ENCODE measurements at places on chromosomes 5 and 9.

GRCh38 chr5:135885031-135885430 is 10.6 kb downstream of the IL9 start:
- DNase-seq, result no peak

DNA sequence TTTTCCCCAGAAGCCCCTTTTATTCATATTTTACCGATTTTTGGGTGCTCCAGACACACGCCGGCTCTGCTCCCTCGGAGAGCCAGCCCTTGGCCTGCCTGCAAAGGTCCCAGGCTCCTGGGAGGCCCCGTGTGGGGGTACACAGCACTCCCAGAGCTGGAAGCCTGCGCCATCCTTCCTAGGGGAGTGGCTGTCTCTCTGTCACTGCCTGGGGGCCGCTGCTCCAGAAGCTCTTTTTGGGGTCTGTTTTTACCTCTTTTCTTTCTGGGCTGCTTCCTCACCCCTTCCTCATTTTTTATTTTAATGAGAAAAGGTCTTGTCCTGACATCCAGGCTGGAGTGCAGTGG is 119.1 kb upstream of the COL5A1 start:
- DNase-seq, result no peak

DNA sequence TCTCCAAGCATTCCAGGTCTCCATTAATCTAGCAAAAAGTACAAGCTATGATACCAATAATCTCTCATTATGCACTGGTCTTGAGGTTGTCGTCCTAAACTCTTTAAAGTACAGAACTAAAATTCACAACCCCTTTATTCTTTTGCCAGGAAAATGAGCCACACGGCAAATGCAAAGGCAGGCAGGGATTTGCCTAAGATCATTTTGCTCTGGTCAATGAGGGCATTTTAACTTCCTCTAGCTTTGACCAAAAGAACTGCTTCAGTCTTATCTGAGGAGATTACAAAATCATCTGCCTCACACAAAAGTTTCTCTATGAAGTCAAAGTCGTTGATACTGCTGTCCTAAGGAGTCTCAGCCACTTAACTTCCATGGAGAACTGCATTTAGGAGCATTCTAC is 51.8 kb downstream of the EPB41L4B start:
- DNase-seq, result no peak

GRCh38 chr5:168023191-168023590 is 268.3 kb upstream of the WWC1 start:
- no peak for DNase-seq

- DNase-seq, result no peak
Observed at GRCh38 chr9:10331157-10331556, 281.6 kb downstream of the PTPRD start.

DNA sequence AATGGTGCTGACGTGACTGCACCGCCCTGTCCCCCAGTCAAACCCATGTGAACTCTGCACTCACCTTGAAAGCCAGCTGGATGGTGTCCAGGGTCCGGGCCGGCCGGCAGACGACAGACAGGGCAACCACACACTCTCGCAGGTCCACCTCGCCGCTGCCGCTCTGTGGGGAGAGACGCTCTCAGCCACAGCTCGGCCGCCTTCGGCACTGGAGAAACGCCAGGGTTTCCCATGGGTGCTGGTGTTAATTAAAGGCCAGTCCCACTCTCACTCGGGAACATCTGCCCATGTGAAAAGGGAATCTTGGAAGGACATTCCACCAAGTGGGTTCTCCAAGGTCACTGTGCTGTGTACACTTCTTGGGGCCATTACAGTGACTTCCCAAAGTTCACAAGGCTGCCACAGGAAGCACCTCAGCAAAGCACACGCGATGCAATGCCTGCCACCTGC is 25.5 kb upstream of the SLC6A3 start:
- DNase-seq, result no peak

- DNase-seq, result no peak
Observed at GRCh38 chr5:55073211-55073610, 29.2 kb upstream of the GZMA start.

- peak; percentile 40 for DNase-seq
Observed at GRCh38 chr5:36875051-36875789, 1.3 kb upstream of the NIPBL start.

DNA sequence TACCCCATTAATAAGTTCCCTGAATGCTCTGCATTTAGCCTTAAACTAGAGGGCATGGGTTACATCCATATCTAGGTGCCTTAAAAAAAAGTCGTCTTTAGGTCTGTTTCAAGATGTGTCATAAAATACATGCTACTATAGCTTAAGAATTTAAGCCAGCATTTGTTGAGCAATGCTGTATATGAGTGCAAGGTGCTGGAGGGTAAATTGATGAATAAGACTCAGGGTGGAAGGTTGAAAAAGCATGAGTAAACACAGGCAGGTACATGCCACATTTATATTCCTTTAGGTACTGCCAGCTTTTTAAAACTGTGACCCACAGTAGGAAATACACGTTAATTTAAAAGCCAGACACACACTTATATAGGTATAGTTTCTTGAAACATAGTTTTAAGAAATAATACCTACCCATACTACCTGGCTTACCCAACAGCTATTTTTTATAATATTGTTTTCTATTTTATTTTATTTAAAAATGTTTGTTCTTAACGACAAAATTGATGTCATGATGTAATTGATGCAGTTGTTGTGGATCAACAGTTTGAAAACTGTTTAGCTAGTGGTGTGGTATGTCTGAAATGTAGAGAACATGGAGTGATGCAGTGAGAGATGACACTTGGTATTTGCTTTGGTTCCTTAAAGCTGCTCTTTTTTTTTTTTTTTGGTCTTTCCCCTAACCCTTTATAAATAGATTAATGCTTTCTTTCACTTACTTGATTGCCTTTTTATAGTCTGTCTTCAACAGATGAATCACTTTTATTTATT is 3.9 kb downstream of the HMGCR start:
- DNase-seq, result no peak

- no peak for DNase-seq
Observed at GRCh38 chr5:168432903-168433302, 53.4 kb upstream of the RARS1 start.

- DNase-seq, result no peak
Observed at GRCh38 chr5:80466669-80467485, 21.0 kb upstream of the FAM151B start.

GRCh38 chr9:70229026-70229425 is 29.8 kb upstream of the SMC5 start:
- DNase-seq, result no peak

DNA sequence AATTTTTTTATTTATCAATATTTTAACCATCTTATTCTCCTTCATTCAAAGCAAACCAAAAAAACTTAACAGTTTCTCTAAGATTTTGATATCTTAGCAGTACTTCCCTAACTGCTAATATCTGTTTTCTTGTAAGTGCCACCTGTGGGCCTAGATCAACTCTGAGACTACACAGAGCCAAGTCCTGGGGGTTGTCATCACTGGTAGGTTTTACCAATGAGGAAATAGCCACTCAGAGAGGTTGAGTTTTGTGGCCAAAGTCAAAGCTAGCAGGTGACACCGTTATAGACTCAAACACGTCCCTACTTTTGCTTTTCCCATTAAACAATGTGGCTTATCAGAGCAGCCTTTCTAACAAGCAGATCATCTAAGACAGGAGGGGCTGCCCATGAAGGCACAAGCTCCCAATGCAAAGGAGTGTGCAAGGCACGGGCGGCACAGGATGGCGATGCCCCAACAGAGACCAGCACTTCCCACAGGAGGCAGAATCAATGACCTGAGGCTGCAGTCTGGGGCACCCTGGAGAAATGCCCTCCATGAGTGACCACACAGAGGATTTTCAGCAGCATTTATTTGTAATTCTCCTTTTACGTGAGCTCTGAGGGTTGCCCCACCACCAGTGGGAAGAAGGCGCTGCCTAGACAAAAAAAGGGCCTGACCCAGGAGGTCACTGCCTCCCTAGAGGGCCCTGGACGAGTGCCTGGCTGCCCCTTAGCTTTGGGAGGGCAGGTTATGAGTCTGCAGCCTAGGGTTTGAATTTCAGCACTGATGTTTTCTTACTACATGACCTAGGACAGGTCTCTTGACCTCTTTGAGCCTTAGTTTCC is 7.4 kb downstream of the TBC1D2 start:
- DNase-seq, result no peak

DNA sequence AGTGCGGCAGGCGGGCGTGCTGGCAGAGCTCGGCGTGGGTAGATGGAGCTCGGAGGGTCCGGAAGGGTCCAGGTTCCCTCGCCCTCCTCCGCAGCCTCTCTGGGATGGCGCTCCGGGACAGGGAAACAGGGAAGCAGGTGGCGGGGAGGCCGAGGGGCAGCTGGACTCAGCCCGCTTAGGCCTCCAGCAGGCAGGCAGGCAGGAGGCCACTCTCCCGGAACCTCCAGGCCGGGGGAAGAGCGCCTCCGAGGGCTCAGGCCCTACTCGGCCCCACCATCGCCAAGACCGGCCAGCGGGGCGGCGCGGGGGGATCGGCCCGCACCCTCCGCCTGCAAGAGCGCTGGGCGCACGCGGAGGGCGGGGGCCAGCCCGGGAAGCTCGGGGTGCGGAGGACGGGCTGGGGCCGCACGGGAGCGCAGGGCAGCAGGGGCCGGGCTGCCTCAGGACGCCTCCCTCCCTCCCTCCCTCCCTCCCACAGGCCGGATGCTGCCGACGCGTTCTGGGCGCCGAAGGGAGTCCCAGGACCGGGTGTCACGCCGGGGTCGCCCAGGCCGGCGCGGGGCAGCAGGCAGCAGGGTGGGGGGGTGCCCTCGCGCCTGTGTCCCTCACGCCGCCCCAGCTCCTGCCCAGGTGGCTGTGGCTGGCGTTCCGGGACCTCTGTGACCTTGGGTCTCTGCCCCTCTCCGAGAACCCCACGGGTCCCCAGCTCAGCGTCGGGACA is 977 bp downstream of the MGAT4B start:
- DNase-seq, result no peak

DNA sequence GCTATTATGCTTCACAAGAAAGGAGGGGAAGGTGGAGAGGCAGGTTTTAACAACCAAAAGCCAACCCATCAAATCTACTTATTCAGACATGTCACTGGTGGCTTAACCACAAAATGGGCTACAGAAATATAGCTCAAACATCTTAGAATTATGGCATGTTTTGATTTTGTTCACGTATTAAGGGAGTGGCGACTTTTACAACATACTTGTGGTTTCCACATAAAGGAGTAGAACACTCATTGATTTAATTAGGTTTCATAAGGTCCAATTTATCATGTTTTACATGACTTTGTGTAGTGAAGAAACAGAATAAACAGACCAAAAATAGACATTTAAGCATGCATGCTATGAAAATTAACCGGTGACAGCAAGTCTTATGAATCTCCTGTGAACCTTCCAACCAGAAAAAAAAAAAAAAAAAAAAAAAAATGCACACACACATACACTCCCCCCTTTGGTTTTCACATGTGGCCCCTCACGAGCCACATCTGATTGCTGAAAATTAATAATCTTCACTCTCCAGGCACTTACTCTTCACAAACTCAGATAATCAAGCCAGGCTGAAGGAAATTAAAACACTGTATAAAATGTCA is 5.4 kb downstream of the ZNF608 start:
- DNase-seq, result no peak

- DNase-seq, result no peak
Observed at GRCh38 chr9:28031521-28032267, 458.4 kb upstream of the C9orf72 start.
